ENCODE measurements at places on chromosomes 5 and 9. TPM values are rescaled to one million over a fixed set of nuclear protein-coding genes. Genes with fewer than 3 reads are reported as not detected.

DNA sequence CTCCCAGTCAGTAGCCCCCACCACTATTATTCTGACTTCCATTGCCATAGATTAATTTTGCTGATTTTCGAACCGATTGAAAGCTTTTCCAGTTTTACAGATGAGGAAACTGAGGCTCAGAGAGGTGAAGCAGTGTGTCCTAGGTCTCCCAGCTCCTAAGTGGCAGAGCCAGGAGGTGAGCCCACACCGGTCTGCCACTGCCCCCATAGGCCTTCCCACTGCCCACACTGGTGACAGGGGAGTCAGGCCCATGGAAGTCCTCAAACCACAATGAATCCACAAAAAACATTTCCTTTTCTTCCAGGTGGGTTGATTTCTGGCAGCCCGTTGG is 54.9 kb upstream of the RPL26L1 start:
- DNase-seq: no peak

DNA sequence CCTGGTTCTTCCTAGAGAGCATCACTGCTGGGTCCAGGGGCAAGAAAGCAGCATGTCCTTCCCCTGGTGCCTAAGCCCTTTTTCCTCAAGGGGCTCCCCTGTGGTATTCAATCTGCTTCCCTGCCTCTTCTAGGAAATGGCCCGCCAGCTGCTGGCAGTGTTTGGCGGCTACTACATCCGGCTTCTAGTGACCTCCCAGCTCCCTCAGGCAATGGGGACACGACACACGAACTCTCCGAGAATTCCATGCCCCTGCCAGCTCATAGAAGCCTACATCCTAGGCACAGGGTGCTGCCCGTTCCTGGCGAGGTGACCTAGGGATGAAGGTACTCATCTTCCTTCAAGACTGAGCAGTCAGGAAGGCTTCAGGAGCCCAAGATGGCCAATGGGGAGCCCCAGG is 14.6 kb downstream of the TEX53 start:
- no peak for DNase-seq

GRCh38 chr5:116632890-116633289 is 58.3 kb upstream of the SEMA6A start:
- no peak for DNase-seq

DNA sequence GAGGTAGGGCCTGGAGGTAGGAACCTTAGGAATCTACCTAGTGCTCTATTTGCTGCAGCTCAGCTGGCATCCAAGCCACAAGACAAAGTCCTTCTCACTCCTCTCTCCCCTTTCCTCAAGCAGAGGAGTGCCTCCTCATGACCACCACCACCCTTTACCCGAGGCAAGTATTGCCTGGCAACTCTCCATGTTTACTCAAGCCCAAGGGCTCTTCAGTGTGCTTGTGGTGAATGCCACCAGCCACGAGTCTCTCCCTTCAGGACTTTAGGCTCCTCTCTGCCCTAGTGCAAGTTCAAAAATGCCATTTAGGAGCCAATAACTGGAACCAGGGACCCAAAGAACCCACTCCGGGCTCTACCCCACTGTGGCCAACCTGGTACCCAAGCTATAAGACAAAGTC is 514.5 kb upstream of the RGMB start:
- no peak for DNase-seq

GRCh38 chr5:59099270-59099994 is 516.6 kb downstream of the RAB3C start:
- DNase-seq: no peak

GRCh38 chr5:146284016-146284415 is 54.6 kb upstream of the POU4F3 start:
- DNase-seq: no peak

DNA sequence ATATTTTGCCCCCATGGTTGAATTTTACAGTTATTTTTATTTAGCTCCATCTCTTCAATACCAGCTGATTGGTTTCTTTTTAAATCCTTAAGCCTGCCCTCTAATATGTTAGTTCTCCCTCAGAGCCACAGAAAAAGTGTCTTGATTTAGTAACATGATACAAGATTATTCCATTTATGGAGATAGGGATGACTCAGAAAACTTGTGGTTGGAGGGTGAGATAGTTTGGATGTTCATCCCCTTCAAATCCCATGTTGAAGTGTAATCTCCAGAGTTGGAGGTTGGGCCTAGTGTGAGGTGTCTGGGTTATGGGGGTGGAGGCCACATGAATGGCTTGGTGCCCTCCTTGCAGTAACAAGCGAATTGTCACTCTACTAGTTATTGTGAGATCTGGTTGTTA is 115.7 kb downstream of the FBXO38 start:
- DNase-seq: no peak

GRCh38 chr9:137722481-137722880 is 103.7 kb downstream of the EHMT1 start:
- no peak for DNase-seq

DNA sequence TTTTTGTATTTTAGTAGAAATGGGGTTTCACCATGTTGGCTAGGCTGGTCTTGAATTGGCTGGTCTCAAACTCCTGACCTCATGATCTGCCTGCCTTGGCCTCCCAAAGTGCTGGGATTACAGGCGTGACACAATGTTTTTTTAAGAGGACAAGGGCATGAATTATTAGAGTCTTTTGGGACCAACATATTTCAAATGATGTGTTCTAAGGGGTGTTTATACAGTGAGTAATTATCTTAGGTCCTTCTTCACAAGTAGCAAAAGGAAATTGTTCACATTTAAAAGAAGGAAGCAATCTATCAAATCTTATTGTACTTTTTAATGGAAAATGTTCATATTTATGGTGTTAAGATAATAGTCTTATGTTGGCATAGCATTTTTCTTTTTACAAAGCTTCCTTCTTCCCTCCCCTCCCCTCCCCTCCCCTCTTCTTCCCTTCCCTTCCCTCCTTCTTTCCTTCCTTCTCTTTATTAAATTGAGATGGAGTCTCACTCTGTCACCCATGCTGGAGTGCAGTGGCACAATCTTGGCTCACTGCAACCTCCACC is 6.7 kb downstream of the GNG10 start:
- no peak for DNase-seq

DNA sequence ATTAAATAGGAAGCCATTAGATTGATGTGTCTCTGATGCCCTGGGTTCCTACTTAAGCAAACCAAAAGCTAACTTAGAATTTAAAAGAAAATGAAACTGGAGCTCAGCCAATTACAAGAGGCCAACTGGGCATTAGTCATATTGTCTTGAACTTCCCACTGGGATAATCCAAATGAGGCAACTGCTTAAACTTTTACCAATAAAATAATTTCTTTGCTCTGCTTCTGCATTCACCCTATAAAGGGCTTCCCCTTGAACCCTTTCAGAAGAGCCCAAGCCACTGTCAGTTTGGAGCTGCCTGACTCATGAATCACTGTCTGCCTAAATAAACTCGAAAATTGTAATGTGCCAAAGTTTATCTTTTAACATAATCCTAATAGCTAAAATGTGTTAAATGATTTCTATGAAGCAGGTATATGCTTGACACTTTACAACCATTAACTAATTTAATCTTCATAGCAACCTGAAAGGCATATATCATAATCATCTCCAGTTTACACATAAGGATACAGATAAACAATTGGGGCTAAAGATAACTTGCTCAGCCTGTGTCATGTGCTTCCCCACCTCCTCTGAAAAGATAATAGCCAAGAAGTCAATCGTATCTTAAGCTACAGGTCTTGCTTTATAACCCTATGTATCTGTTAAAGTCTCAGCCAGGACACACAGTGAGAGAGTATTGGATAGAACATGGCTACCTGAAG is 11.5 kb downstream of the GPR150 start:
- no peak for DNase-seq

The SLC45A2 gene
- not detected for total RNA-seq

The CAMK4 gene
- 0.16 TPM for total RNA-seq

The SLC25A2 gene
- total RNA-seq: 0.16 TPM

The SLCO6A1 gene
- not detected for total RNA-seq

The DBH gene
- total RNA-seq: not detected

Measured in Right ventricle myocardium superior (tissue), 1 donor.